Stimulated activated CD4-positive, alpha-beta T cell treated with anti-CD3 and anti-CD28 coated beads, Interleukin-1b, Interleukin-23, amount 100 ng/mL, for 1 hour (primary cell): ENCODE measurements at places on chromosomes 7 and 10.

- no peak for DNase-seq
Observed at GRCh38 chr10:72663971-72664370, 28.0 kb upstream of the MCU start.

DNA sequence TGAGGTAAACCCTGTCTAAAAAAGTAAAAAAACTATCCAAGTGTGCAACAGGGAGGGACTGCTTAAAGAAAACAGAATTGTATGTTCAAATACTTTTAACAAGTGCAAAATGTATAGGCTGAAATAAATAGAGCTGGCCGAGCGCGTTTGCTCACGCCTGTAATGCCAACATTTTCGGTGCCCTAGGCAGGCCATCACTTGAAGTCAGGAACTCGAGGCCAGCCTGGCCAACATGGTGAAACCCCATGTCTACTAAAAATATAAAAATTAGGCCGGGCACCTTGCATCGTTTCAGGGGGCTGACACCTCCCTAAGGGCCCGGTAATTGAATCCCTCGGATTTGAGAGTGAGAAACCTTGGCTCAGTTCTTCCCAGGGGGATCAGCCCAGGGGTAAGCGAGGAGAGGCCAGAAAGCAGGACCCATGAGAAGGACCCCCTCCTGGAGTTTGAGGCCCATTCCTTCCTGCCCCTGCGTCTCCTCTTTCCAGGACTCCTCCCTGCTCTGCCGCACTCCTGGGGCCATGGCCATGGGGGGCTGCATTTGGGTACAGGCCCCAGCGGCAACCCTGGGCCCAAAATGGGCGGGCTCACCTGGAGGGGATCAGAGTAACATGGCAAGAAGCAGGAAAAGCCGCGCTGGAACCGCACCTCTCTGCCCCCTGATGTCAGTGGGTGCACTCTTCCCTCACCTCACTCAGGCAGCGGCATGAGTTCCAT, 75.5 kb upstream of the TMEM248 start:
- no peak for DNase-seq

DNA sequence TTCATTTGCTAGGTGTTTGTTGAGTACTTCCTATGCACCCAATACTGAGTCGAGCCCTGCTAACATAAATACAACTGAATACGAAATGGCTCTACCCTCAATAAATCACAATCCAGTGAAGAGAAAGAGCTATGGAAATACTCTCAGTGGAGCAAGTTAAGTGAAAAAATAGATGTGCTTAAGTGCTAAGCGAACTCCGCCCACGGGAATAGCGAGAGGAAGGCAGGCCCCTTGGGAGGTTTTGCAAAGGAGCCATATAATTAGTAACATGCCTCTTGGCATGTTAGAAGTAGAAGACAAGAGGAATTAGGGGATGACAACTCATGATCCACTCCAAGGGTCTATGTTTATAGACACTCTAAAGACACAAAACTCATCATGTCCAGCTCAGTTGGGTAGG, 42.8 kb upstream of the TSPAN33 start:
- DNase-seq = no peak

GRCh38 chr10:42618424-42618823, 19.9 kb downstream of the ZNF33B start:
- no peak for DNase-seq

DNA sequence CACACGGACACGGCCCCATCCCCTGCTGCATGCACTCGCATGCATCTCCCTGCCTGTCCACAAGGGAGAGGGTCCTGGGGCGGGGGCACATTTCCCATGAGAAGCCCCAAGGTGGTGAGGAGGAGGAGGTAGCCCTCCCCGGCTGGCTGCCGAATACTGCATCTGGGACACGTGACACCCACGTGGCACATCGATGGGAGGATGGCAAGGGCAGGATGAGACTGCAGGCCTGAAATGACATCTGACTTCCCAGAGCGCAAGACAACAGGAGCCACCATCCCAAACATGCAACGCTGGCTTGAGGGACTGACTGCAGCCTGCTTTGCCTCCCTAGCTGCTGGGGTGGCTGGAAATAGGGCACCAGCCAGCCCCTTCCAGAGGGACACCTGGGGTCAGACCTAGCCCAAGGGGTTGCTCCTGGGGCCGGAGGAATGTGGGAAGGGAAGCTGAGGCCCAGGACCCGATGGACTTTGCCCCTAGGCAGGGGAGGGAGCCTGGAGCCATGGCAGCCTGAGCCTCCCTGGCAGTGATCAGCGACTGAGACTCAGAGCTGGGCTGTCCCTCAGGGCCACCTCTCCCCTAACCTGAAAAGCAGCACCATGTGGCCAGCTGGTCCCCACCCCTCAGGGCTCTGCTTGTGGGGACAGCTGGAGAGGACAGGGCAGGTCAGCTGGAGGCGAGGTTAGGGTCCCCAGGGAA, 16.1 kb downstream of the BUD23 start:
- DNase-seq = no peak

- no peak for DNase-seq
Observed at GRCh38 chr10:86821388-86821999, 65.1 kb downstream of the BMPR1A start.

- no peak for DNase-seq
Observed at GRCh38 chr7:130371046-130371445, 9.2 kb upstream of the CPA1 start.

DNA sequence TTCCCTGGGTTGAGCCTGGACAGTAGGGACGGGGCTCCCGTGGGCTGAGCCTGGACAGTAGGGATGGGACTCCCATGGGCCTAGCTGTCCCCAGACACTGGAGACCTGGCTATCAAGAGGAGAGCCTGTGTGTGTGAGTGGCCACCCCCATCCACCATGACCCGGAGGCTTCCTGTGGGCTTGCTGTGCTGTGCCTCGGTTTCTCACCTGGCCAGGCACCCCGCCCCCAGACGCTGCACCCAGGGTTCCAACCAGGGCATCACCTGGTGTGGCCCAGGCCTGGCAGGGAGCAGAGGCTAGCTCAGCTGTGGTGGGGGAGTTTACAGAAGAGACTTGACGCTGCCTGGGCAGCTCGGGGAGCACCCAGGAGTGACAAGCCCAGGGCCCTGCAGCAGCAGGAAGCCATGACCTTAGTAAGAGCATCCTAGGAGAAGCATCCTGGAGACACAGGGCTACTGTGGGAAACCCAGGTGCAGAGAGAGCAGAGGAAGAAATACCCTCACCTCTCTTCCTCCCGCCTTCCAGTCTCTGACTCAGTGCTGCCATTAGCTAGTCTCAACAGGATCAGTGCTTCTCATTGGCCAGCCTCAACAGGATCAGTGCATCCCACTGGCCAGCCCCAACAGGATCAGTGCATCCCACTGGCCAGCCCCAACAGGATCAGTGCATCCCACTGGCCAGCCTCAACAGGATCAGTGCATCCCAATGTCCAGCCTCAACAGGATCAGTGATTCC, 61.0 kb downstream of the PDGFA start:
- DNase-seq = no peak

- no peak for DNase-seq
Observed at GRCh38 chr7:94324380-94325121, 70.1 kb upstream of the COL1A2 start.

- no peak for DNase-seq
Observed at GRCh38 chr10:125495386-125495785, 187.6 kb downstream of the TEX36 start.

- no peak for DNase-seq
Observed at GRCh38 chr7:158053183-158053915, 534.3 kb downstream of the PTPRN2 start.

DNA sequence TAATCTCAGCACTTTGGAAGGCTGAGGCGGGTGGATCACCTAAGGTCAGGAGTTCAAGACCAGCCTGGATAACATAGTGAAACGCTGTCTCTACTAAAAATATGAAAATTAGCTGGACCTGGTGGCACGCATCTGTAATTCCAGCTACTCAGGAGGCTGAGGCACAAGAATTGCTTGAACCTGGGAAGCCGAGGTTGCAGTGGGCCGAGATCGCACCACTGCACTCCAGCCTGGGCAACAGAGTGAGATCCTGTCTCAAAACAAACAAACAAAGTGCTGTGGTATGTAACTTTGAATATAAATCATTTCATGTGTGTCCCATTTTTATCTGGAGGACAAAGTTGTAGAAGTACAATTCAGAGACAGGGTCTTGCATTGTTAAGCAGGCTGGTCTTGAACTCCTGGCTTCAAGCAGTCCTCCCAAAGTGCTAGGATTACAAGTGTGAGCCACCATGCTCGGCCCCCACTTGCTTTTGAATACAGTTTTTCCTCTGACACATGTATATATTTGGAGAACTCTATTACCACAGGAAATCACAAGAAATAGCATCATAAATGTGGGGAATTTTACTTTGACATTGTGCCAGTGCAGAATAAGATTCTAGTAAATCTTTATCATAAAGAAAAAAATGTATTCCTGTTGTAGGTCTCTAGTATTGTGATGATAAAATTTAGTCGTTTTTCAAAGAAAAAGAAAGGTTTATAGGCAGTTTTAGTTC, 32.6 kb downstream of the PTPN12 start:
- no peak for DNase-seq

GRCh38 chr7:108045154-108045553, 42.2 kb upstream of the LAMB1 start:
- DNase-seq = no peak

DNA sequence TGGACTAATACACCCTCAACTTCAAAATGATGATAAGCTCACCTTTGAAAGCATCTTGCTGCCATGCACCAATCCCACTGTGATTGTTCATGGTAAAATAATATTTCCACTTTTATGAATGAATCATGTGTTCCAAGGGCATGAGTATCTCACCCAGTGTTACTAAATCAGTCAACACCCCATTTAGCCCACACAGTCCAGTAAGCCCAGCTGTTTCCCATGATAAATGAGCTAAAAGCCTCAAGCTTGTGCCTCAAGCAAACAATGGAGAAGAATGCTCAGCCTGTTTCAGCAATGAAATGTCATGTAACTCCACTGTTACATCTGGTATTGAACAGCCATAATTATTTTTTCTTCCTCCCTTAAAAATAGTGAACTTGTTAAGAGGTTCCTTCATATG, 442.5 kb downstream of the XPNPEP1 start:
- no peak for DNase-seq

GRCh38 chr10:31961277-31962074, 32.8 kb upstream of the ARHGAP12 start:
- no peak for DNase-seq
